Fibroblast of the aortic adventitia (primary cell): ENCODE measurements at places on chromosomes 16 and 17. TPM values are rescaled to one million over a fixed set of nuclear protein-coding genes. Genes with fewer than 3 reads are reported as not detected.
A peak's percentile ranks its signal among the peaks of the same experiment; 100 is the strongest.

DNA sequence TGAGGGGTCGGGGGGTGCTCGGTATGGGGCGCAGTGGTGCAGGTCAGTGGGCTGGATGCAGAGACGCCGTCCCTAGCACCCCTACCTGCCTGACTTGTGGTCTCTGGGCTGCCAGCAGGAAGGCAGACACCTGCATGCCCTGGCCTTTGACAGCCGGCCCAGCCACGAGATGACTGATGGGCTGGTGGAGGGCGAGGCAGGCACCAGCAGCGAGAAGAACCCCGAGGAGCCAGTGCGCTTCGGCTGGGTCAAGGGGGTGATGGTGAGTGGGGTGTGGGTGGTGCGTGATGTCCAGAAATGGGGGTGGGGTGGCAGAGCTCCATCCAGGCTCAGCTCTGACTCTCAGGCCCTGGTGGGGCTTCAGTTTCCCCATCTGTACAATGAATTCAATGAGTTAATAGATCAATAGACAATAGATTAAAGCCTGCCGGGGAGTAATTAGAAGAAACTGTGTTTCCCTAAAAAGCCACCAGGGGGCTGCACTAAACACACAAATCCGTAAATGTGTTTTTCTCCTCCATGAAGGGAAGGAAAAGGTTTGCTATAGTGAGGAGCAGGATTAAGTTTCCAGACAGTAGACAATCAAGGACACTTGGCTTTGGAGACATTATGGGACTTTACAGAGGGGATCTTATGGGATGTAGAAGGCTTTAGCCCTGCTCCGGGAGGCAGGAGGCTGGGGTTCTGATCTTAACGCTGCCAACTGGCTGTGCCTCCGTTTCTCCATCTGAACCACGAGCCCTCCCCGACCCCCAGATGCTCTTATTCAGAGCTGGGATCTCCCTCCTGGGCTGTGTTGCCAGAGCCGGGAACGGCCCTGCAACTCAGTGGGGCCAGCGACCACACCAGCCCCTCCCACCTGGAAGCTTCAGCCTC lies 2.2 kb downstream of the SLC12A3 start:
- DNase-seq = peak; percentile 86

- no peak for DNase-seq
Measured at GRCh38 chr16:69494991-69495392, 70.6 kb downstream of the CYB5B start.

DNA sequence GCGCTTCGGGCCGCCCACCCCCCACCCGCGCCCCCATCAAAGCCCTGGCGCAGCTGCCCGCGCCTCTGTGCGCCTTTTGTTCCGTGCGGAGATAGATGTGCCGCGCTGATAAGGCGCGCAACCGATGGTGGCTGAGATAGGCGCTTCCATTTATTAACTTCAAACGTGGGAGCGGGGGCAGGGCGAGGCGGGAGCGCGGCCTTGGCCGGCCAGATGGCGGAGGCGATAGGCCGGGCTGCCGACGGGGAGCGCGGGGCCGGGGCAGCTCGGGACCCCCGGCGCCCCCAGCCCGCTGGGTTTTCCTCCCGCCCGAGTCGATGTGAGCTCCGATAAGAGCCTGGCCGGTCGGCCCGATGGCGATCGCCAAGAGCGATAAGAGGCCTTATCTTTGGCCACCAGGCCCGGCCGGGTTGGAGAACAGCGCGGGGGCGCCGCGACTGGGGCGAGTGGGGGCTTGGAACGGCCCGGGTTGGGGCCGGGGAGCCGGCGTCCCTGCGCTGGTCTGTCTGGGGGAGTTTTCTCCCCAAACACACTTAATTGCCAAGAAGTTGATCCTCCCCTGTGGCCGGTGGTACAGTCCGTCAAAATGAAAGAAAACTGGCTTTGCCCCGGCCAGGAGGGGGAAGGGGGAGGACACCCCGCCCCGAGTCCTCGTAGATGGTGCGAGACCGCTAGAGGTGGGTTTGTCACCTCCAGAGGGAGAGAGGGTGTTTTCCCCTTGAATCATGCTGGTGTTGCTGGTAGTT lies 2.7 kb downstream of the ZFPM1 start:
- peak; percentile 65 for DNase-seq

GRCh38 chr17:77422748-77423113 lies 282.0 kb downstream of the SEC14L1 start:
- DNase-seq = no peak

Gene PRR15L
- total RNA-seq = not detected in 2 replicates

Gene IKZF3
- not detected in 2 replicates for total RNA-seq
